ENCODE measurements at places on chromosomes 7 and 10.

GRCh38 chr7:159007364-159007995 lies 137.2 kb downstream of the VIPR2 start:
- no peak for DNase-seq

- DNase-seq, result no peak
These were observed 71.6 kb upstream of the CTTNBP2 start for GRCh38 chr7:117944886-117945285.

DNA sequence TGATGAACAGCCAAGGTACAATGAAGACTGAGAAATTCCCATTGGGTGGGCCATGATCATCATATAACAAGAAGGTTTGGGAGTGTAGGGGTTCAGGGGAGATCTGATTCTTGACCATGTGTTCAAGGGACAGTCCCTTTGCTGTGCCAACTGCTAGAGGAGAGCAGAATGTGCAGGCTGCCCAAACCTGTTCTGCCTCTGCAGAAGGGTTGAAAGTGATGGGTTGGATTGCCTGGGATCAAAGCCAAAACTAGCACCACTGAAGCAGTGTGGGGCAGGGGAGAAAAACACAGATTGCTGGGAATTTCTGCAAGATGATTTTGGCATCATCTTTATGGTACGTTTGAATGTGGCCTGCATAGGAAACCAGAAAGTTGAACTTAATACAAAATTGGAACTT lies 303.9 kb downstream of the OTUD1 start:
- no peak for DNase-seq

DNA sequence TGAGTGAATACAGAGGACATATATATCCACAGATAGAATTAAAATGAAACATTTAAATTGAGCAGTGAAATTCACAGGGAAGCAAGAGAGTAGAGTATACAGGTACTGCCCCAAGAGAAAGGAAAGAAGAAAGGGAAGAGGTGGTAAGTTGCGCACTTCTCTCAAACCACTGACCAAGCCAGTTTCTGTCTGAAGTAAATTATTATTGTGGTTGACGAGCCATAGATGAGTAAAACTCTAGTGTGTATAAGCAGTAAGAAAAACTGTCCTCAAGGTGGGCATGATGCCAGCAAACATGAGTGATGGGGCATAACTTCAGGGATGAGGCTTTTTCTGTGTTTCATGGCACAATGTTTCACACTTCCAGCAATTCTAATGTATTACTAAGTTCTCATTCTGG lies 4.4 kb upstream of the BET1 start:
- no peak for DNase-seq

- DNase-seq, result no peak
These were observed 3.9 kb upstream of the INA start for GRCh38 chr10:103273041-103273441.

GRCh38 chr7:121433775-121434174 lies 37.7 kb upstream of the FAM3C start:
- no peak for DNase-seq

DNA sequence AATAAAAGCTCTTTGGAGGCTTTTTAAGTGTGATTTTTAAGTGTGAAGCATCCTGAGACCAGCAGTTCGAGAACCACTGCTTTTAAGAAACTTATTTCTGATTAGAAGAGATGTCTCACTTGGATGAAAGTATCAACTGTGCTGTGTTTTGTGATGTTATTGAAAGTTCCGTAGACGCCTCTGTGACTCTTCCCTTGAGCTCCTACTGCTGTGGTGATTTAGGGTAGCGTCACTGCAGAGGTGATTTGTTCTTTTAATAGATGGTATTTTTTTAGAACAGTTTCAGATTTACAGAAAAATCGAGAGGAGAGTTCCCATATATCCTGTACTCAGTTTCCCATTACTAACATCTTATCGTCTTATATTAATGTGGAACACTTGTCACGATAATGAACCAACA lies 29.5 kb downstream of the FBH1 start:
- no peak for DNase-seq

GRCh38 chr7:51080622-51081269 lies 235.9 kb downstream of the COBL start:
- no peak for DNase-seq

DNA sequence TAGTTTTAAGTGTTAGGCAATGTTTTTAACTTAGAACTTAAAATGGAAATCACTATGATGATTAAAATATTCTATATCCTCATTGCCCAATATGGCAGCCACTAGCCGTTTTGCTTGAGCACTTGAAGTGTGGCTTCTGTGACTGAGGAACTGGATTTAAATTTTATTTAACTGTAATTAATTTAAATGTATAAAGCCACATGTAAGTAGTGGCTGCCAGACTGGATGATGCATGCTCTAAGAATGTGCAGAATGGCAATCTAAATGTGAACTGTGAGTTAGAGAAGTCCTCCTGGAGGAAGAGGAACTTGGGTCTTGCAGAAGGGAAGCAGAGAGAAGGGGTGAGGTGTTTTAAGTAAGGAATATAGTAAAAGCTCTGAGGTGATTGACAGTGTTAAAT lies 451.4 kb downstream of the SUGCT start:
- DNase-seq, result no peak

- DNase-seq, result no peak
These were observed 8.9 kb downstream of the FLNC start for GRCh38 chr7:128838981-128839731.

DNA sequence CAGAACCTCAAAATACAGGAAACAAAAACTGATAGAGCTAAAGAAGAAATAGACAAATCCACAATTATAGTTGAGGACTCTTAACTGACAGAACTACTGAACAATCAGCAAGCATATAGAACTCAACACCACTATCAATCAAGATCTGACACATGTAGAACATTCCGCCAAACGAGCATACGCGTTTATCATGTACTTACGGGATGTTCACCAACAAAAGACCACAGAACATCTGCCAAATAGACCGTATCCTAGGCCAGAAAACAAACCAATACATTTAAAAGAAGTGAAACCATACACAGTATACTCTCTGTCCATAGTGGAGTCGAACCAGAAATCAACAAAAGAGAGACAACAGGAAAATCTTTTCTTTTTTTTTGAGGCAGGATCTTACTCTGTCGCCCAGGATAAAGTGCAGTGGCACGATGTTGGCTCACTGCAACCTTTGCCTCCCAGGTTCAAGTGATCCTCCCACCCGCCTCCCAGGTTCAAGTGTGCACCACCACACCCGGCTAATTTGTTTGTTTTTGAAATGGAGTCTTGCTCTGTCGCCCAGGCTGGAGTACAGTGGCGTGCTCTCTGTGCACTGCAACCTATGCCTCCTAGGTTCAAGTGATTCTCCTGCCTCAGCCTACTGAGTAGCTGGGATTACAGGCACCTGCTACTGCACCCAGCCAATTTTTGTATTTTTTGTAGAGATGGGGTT lies 5.1 kb downstream of the GNA12 start:
- no peak for DNase-seq

DNA sequence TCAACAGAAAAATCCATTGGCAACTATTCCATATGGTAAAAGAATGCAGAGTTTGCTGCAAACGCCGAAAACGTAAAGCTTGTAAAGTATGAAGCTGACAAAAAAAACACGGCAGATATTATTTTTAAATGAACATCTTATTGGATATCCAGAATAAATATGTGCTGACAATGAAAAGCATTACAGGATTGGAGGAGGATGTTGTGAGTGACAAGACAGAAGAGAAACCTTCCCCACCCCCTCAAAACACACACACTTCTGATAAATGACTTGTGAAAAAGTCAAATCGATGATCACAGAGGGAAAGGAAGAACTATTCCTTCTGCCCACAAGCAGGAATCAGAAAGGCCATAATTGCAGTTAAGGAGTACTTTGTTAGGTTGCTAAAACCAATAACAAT lies 14.6 kb downstream of the FAM131B start:
- no peak for DNase-seq

DNA sequence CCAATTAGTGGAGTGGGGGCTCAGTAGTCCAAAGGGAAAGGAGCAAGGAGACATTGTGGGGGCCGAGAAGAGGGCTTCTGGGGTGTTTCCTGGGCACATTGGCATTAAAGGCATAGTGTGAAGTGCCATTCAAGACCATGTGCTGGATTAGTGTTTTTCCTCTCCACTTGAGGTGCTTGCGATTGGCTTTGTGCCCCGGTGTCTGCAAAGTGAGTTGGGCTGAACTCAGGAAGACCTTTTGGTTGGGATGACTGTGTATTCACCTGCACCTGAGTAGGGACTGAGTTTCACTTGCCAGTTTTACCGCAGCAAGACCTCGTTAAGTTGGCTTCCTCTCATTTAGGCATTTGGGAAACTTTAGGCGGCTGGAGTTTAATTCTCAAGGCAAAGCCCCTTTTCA lies 73.0 kb downstream of the TCF7L2 start:
- no peak for DNase-seq

DNA sequence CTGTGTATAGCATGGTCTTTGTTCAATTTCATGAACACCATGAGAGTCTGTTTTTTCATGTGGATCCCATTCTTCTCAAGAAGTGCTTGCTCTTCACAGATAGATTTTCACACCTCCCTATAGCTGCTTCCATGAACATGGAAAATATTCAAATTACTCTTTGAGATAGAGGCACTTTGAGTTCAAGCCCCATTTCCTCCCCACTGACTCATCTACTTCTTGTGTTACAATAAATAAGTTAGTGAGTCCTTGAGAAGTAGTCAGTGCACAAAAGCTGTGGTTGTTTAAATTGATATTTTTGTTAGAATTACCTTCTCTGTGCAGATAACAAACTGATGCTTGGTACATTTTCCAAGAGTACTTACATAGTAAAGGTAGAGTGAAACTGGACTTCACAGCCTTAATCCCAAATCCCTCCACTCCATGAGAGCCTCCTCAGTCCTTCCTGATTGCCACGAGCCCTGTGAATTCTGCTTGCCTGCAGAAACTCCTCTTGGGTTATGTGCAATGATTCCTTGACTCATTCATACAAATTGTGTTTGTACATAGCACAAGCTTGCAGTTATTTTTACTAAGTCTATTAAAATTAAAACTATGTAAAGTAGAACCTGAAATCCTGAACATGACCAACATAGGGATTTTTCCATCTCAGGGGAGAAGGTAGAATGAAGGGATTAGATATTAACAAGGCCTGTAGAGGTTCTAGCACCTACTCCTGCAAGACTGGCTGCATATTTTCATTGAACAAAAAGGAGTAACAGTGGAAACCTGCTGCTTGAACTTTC lies 496.2 kb downstream of the TNS3 start:
- no peak for DNase-seq

GRCh38 chr10:118028619-118029018 lies 18.1 kb downstream of the RAB11FIP2 start:
- no peak for DNase-seq

GRCh38 chr10:51092402-51092801 lies 18.1 kb downstream of the PRKG1 start:
- no peak for DNase-seq

DNA sequence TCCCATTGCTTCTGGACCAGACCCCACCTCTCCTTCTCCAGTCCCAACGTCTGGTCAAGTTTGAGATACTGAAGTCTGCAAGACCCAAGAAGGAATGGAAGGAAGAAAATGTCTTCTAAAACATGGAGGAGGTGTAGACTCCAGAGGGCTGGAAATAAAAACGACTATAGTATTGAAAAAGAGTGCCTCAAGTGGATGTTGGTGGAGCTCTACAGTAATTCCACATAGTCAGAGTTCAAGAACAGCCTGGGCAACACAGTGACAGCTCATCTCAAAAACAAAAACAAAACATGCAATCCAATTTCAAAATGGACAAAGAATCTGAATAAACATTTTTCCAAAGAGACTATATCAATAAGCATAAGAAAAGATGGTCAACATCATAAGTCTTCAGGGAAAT lies 2.3 kb upstream of the PCGF6 start:
- no peak for DNase-seq

GRCh38 chr7:107501593-107501992 lies 31.7 kb downstream of the GPR22 start:
- no peak for DNase-seq

DNA sequence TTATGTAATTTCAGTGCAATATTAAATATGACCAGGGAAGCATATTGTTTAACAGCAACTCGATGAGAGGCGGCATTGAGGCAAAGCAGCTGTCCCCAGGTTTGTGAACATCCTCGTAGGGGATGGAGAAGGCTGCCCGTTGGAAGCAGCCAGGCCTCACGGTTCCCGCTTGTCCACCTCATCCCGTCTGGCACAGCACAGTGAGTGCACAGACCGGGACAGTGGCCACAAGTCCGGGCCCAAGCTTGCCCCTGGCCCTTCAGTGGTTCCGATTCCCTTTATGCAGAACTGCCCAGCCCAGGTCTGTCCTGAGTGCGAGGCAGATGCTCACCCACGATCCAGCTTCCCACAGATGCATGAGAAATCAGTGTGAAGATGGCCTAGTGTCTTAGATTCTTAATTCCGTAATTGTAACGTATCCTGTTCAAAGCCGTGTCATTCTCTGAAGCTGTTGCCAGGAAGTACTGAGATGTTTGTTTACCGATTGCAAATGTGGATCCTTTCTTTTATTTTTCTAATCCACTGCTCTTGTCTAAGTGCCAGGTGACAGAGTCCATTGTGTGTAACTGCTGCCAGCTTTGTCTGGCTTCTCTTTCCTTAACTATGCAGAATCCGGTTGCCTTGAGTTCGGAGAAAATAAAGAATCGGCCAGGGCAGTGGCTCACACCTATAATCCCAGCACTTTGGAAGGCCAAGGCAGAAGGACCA lies 35.5 kb downstream of the PFKP start:
- no peak for DNase-seq

GRCh38 chr10:126336801-126337200 lies 51.5 kb downstream of the ADAM12 start:
- DNase-seq, result no peak

DNA sequence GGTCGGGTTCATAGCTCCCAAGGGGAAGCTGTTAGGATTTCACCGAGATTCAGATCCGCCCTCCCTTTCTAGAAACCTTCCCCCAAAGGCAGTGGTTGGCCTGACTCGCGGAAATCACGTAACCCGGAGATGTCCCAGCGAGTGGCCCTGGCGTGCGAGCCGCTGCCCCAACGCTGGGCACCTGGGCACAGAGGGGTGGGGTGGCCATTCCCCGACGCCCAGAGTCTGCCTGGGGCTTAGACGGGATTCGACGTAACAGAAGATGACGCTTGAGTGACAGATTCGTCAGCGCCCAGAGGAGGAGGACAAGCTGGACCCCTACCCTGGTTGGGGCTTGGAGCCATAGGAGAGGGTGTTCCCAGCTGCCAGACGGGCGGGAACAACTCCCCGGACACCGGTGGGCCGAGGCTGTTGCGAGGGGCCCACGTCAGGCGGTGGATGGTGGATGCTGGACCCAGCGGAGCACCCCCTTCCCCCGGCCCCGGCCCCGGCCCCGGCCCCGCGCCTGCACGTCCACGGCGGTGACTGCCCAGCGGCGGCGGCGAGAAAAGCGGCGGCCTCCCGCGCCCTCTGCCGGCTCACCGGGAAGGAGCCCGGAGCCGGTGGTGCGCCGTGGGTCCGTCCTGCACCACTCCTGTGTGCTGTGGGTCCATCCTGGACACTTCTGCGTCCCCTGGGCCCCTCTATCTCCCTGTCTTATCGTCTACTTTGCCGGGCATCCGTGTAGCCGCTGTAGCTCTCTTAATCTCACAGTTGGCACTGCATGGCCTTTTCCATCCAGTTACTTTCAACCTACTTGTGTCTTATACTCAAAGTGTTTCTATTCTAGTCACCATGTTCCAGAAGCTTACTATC lies 35.4 kb upstream of the KNDC1 start:
- no peak for DNase-seq

All from stimulated activated CD4-positive, alpha-beta T cell treated with anti-CD3 and anti-CD28 coated beads, TNF-alpha, amount 100 ng/mL, for 24 hours (primary cell).